ENCODE measurements at places on chromosomes 1 and 21.

- no peak for DNase-seq
These were observed 25.7 kb downstream of the STK40 start for GRCh38 chr1:36359911-36360550.

DNA sequence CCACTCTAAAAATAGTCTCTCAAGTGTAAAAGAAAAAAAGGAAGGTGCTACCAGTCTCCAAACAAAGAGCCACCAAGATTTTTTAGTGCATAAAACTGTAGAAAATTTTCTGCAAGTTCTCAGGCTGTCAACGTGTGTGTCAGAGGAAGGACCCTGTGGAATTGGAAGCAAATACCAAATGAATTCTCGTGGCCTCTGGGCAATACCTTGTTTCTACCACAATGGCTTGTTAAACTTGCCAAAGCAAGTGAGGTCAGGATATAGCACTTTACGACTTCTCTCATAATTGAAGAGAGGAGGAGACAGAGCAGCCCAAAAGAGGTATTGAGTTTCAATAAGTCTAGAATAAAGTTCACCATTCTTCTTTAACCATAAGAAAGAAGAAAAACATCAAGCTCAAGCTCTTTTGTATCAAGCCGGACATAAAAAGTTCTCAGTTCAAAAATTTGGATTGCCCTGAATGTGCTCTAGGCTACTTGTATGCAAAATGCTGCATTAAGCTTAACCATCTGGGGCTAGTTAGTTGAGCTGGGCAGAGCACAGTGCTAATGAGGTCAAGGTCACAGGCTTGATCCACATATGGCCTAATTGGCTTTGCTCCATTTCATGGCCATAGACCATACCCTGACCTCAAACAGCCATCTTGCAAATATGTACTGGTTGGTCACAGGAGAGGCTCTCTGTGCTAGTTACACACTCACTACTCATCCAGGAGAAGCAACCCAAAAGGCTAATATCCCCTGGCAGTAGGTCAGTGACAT, 60.5 kb downstream of the TBX15 start:
- DNase-seq, result no peak

- no peak for DNase-seq
These were observed 147.1 kb downstream of the GLUL start for GRCh38 chr1:182244451-182244850.

DNA sequence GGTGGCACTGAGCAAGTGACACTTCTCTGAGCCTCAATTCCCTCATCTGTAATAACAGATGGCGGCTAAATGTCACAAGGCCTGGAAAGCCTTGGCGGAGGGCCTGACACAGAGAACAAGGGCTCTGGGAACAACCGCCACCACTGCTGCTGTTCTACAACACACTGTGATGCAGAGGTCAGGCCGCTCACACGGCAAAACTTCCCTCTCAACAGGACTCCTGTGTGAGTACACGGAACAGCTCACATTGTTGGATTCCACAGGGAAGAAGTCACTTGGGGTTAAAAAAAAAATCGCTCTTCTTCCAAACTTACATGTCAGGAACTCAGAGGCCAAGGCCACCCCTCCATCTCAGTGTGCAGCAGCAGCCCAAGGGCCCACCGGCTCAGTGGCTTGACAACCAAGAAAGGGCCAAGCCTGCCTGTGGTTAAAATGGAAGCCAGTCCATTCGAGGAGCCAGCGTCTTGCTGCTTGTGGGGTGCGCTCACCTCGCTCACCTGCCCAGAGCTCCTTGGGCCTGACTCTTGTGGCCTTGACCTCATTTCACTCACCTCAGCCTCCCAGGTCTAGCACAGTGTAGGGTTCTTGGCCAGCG, 101.1 kb downstream of the RAVER2 start:
- DNase-seq, result no peak

- DNase-seq, result no peak
These were observed 15.4 kb downstream of the ASB17 start for GRCh38 chr1:75916834-75917233.

DNA sequence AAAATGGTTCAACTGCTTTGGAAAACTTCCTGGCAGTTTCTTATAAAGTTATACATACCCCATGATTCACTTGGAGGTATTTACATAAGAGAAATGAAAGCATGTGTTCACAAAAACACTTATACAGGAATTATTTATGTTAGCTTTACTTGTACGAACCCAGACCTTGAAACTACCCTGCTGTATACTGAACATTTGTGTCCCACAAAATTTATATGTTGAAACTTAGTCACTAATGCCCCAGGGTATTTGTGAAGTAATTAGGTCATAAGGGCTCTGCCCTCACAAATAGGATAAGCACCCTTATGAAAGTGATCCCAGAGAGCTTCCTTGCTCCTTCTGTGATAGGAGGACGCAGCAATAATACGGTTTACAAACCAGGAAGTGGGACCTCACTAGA, 42.7 kb upstream of the B3GALT2 start:
- DNase-seq, result no peak

- DNase-seq, result no peak
These were observed 19.1 kb downstream of the C1orf116 start for GRCh38 chr1:207013321-207014085.

GRCh38 chr21:26812173-26812572, 33.0 kb downstream of the ADAMTS1 start:
- DNase-seq, result no peak

- DNase-seq, result peak; percentile 91
These were observed 21.7 kb downstream of the PDXK start for GRCh38 chr21:43740497-43741156.

DNA sequence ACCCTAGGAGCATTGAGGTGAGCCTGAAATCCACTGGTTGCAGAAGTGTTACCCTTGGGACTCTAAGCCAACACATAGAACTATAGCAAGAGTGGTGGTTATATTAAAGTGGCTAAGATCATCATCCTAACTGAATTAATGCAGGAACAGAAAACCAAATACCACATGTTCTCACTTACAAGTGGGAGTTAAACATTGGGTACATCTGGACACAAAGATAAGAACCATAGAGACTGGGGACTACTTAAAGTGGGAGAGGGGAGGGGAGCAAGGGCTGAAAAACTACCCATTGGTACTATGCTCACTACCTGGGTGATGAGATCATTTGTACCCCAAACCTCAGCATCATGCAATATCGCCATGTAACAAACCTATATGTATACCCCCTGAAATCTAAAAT, 100.0 kb downstream of the SLC25A24 start:
- DNase-seq, result no peak

DNA sequence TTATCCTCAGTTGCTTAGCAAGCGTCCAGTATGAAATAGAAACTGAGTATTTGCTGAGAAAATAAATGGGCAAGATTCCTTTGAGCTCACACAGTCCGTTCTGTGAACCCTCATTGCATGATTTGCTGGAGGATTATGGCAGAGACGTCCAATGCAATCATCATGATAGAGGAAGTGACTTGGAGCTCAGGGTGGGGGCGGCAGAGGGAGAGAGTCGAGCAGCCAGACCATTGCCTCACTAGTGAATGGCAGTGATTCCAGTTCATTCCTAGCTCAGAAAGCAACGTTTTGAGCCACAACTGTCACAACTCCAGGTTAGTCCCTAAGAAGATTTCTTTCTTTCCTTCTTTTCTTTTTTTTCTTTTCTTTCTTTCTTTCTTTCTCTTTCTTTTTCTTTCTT, 27.5 kb upstream of the COL9A2 start:
- DNase-seq, result no peak

- no peak for DNase-seq
These were observed 120.5 kb upstream of the NGF start for GRCh38 chr1:115458426-115459114.
